Activated T-cell treated with anti-CD3 and anti-CD28 coated beads, Interleukin-2, amount 50 U/mL, for 72 hours (primary cell): ENCODE measurements at places on chromosomes 16 and 17. TPM values are rescaled to one million over a fixed set of nuclear protein-coding genes. Genes with fewer than 3 reads are reported as not detected.

DNA sequence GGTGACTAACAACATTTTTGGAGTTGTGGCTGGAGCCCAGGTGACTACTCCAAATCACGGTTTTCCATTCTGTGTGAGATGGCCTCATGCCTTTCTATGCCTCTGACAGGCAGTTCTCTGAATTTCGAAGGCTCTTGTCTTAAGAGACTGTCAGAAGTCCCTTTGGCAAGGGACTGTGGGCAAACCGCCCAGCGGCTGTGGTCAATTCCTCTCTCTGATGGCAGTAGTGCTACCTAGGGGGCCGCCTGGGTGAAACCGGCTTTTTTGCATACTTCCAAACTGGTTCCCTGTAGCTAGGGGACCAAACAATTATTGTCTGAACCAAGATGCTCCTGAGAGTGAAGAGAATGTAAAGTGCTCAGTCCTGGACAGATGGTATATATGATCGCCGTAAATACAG, 86.3 kb downstream of the SDR42E1 start:
- no peak for DNase-seq

Gene NPTX1
- total RNA-seq: 0.83 TPM

GRCh38 chr16:1533443-1533951, at the start of gene TMEM204:
Gene TMEM204, plus strand, starts transcription at chr16:1533666. Its CDS starts 610 bp downstream, at chr16:1534276.
- peak; percentile 37 for DNase-seq

Gene KRT9
- not detected for total RNA-seq

- no peak for DNase-seq
Observed at GRCh38 chr16:79862601-79863000, 262.1 kb upstream of the MAF start.

DNA sequence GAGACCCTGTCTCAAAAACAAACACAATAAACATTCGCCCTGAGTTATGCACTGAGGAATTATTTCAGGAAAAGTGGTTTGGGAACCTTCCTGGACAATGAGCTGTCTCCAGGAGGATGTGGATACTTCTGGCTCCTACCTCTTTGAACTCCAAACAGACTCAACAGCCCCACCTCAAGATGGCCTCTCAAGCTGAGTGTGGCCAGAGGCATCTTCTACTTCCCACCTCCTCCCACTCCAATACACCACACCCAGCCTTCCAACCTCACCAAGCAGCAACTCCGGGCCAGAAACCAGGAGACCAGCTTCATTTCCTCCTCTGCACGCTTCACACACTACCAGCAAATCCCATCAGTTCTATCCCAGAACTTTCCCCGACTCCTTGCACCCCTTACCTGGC, 11.6 kb downstream of the HBQ1 start:
- DNase-seq: no peak

Gene TMEM132E
- total RNA-seq: not detected
